Left forelimb (tissue), 1 donor: ENCODE measurements at places on chromosomes 16 and 17.

GRCh38 chr16:83870830-83871229 lies 28.1 kb upstream of the MLYCD start:
- no peak for DNase-seq

DNA sequence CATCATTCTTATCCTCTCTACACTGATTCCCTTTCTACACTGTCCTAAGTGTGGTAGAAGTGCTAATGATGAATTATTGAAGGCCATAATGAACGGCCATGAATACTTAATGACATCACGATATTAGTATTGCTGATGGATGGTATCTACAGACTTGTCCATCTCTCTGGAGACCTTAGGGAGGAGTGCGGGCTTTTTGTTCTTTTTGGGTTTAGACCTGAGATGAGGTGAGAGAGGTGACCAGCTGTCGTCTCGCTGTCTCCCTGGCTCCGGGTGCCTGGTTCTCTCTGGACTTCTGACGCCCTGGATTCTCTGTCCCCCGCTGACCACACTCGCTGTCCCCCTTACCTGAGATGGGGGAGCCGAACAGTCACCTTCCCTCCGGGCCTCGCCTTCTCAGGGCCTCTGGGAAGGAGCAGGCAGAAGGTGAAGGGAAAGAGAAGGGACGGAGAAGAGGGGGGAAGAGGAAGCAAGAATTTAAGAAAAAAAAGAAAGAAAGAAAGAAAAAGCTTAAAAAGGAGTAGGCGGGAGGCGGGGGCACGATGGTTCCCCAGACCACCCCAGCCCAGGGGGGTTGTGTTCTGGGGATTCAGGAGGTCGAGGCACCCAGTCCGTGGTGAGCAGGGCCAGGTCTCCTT lies 17.1 kb downstream of the SGCA start:
- no peak for DNase-seq

GRCh38 chr17:2466931-2467330 lies 44.8 kb downstream of the METTL16 start:
- DNase-seq, result no peak

DNA sequence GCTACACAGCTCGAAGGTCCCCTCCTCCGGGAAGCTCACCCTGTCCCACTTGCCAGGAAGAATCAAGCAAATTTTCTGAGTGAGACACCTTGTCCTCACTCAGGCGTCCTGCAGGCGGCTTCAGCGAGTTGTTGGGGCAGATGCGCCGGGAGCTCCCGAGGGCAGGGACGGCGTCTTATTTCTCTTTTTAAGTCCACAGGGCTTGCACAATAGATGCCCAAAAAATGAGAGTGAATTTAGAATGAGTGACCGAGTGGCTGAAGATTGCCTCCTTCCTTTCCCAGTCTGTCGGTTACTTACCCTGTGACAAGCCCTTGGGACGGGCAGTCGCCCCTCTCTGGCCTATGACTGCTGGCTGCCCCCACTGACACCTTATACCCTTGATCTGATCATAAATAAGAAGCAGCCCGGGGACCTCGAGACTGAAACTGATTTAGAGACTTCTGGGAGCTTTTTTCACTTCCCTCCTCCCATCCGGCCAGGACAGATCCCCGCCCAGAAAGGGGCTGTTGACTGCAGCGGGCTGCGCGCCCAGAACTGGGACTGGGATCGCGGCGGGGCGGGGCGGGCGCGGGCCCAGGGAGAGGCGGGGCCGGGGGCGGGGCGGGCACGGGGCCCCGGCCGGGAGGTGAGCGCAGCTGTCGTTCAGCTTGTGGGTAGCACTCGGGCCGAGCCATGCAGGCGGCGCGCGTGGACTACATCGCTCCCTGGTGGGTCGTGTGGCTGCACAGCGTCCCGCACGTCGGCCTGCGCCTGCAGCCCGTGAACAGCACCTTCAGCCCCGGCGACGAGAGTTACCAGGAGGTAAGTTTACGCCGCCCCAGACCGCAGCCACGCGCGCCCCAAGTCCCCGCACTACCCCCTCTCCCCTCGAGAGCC lies at the start of gene TTYH2:
TSS of gene TTYH2 (plus strand) at position 659 of the 879 bp plus-strand sequence. CDS start at position 676, 17 bp downstream.
- DNase-seq, result peak; percentile 95

DNA sequence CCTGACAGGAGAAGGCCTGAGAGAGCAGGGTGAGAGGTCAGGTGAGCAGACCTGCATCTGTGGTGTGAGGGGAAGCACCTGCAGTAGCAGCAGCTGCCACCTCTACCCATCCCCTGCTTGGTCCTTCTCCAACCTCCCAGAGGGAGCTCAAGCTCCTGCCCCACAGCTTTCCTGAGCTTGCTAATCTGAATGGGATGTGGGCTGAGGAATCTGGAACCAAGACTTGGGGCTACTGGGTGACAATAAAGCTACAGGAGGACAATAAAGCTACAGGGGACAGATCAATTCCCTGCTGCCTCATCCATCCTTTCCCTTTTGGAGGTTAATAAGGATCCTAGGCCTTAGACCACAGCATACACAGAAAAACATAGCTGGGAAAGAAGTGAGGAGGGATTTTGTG lies 4.9 kb upstream of the TBX4 start:
- DNase-seq, result no peak

- DNase-seq, result no peak
Measured at GRCh38 chr17:3803308-3803640, 2.3 kb upstream of the ITGAE start.

GRCh38 chr16:22195695-22196558 lies 10.2 kb upstream of the EEF2K start:
- peak; percentile 97 for DNase-seq

- no peak for DNase-seq
Measured at GRCh38 chr17:42632949-42633444, 23.5 kb downstream of the TUBG1 start.

- no peak for DNase-seq
Measured at GRCh38 chr16:59470556-59470955, 736.4 kb upstream of the GOT2 start.

- DNase-seq, result no peak
Measured at GRCh38 chr17:49634485-49634860, 43.4 kb downstream of the SPOP start.

DNA sequence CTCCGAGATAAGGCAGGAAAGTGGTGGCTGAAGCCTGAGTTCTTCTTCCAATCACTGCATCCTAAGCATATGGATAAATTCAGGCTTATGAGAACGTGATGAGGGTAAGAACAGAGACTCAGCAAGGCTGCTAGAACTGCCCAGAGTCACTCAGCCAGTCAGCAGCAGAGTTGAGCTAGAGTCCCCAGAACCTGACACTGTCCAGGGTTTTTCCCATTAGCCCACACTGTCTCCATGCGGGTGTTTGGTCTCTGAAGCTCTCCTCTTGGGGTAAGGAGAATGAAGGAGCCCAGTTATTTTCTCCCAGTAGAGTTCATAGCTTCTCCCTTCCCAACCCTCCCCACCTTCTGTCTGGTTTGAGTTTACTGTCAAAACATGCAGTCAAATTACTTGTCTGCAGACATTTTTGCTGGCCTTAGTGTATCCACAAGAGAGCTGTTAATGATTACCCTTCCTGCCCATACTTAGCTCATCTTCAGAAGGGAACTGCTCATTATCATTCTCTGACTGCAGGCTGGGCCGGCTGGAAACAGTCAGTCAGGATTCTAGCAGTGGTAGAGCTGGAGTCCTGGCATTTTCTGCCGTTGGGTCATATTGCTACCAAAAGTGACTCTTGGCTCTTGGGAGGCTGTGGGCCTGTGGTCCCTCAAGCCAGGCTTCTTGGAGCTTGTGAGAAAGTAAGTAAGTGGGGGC lies 460.0 kb downstream of the HS3ST3B1 start:
- DNase-seq, result no peak

- DNase-seq, result no peak
Measured at GRCh38 chr16:10600782-10601443, 20.5 kb upstream of the EMP2 start.

DNA sequence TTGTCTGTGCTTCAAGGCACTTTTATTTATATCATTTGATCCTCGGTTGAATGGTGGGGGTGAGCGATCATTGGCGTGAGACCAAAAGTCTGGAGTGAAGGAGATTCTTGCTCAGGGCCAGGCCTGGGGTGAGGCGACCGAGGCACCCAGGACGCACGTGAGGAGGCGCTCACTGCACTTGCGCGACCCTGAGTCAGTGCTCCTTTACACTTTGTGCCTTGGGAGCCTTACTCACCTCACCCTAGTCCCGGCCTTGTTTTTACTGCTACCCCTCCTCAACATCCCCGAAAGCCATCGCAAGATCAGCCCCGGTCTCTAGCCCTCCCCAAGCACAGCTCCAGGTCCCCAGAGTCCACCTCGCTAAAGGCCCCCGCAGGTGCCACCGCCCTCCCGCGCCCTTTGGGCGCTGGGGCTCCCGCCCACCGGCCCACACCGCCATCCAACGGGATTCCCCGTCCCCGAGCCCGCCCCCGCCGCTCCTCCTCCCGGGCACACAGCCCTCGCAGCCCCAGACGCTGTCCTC lies 496 bp downstream of the EZH1 start:
- no peak for DNase-seq

GRCh38 chr17:49899191-49899485 lies 51.3 kb upstream of the TAC4 start:
- no peak for DNase-seq

DNA sequence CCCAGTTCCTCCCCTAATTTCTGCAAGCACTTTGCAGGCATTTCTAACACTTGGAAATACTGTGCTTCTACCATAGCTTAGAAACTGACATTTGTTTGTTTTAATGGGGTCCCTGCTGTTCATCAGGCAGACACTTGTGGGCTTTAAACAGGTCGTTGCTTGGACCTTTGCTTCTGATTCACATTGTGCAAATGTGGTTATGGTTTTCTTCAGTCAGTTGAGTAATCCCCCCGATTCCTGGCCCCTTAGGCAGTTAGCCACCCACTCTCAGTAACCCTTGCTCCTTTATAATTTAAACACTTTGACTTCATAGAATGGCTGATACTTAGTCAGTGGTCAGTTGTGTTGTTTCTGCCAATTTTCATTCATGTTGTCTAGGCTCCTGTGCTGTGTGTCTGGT lies 39.4 kb downstream of the SLC47A1 start:
- DNase-seq, result no peak

DNA sequence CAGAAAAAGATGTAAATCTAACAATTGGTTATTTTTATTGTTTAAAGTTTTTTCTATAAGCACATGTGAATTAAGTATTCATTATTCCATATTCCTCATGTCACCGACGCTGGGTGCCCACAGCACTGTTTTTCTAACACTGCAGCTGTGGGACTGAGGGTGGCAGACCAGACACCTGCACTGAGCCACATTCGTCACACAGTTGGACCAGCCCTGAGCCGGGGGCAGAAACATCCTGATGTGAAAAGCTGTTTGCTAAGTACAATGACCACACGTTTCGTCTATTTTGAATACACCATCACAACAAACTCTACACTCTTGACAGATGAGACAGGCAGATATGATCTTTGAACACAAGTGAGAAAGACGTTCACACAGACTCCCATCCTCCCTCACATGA lies 749.5 kb downstream of the KCNJ18 start:
- no peak for DNase-seq

- no peak for DNase-seq
Measured at GRCh38 chr17:39928858-39929645, 1.5 kb downstream of the LRRC3C start.

DNA sequence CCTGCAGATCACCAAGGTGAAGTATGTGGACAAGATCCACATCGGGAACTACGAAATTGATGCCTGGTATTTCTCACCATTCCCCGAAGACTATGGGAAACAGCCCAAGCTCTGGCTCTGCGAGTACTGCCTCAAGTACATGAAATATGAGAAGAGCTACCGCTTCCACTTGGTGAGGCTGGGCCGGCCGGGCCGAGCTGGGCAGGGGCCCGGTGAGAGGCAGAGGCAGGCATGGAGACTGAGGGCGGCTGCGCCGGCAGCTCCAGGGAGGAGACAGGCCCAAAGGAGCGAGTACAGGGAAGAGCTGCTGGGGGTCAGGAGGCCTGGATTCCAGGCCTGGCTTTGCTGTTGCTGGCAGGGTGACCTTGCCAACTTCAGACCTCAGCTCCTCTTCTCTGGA lies 8.3 kb downstream of the PRSS8 start:
- no peak for DNase-seq

GRCh38 chr17:4170639-4171280 lies 27.8 kb downstream of the CYB5D2 start:
- no peak for DNase-seq

DNA sequence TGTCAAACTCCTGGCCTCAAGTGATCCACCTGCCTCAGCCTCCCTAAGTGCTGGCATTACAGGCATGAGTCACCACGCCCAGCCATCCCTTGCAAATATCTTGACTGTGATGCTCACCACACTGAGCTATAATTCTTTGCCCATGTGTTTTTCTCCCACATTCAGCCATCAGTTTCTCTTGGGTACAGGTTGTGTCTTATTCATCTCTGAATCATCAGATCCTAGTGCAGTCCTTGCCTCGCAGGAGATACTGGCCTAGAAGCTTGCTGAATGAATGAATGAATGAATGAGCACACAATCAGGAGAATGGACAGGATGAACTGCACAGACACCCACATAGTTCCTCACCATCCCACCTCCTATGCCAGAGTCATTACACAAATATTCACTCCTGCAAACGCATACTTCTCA lies 24.4 kb upstream of the ETV4 start:
- no peak for DNase-seq

DNA sequence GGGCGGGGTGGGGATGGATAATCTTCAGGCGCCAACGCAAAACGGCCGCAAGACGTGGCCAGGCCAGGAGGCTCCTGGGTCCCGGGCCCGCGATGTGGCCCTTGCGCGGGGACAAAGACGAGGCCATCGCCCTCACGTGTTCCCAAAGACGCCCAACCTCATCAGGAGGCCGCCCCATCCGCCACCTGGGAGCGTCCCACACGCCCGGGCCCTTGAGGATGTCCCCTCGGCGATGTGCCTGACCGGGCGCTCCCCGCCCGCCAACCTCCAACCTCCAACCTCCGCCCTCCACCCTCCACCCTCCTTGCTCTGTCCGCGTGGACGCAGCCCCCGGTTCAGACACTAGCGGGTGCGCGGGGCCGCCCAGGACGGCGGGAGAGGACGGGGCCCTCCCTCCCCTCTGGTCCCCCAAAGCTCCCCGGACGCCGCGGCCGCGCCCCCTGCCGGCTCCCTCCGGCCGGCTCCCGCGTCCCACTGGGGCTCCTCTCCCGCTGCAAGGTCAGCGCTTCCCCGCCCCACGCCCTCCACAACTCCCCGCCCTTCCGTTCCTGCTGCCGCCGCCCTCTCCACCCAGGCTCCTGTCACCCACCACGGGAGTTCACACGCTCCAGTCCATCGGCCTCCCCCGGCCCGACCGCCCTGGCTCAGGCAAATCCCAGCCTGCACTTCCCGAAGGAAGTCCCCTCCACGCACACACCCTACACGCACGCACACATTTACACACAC lies 250.8 kb upstream of the RPL38 start:
- no peak for DNase-seq
